Naive thymus-derived CD8-positive, alpha-beta T cell (primary cell): ENCODE measurements at places on chromosomes 1 and 21.

DNA sequence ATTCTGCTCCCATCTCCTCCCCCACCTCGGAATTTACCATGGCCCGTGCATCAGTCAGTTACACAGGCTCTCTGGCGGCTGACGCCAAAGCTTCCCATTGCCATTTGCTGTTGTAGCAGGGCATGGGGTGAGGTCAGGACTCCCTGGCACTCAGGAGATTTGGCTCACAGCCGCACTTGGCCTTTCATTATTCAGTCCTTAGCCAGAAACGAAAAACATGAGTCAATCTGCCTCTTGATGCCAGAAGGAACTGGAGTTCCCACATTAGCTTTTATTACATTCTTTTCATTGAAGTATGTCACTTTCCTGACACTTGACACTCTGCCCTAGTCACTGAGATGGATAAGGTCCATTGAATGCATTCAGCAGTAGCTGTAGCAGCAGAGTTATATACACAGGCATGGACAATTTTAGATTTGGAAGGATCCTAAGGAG is 260.6 kb downstream of the CACNA1E start:
- DNase-seq: no peak

DNA sequence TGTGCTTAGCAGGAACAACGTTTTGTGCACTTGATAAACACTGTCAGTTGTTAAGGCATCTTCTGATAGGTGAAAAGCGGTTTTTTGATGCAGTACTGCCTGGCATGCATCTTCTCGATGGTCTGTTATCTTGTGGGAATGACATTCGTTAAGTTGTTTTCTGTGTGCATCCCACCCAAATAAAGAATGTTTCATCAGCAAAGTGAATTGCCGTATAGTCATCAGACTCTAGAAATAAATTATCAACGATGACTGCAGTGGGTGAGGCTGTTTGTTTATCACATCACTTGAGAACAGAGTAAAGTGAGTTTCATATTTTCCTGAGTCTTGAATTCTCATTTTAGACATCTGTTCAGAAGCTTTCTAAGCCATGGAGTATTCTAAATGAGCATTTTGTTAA is 34.1 kb downstream of the NFIA start:
- no peak for DNase-seq

- DNase-seq: no peak
Observed at GRCh38 chr1:199918196-199918769, 109.2 kb upstream of the NR5A2 start.

DNA sequence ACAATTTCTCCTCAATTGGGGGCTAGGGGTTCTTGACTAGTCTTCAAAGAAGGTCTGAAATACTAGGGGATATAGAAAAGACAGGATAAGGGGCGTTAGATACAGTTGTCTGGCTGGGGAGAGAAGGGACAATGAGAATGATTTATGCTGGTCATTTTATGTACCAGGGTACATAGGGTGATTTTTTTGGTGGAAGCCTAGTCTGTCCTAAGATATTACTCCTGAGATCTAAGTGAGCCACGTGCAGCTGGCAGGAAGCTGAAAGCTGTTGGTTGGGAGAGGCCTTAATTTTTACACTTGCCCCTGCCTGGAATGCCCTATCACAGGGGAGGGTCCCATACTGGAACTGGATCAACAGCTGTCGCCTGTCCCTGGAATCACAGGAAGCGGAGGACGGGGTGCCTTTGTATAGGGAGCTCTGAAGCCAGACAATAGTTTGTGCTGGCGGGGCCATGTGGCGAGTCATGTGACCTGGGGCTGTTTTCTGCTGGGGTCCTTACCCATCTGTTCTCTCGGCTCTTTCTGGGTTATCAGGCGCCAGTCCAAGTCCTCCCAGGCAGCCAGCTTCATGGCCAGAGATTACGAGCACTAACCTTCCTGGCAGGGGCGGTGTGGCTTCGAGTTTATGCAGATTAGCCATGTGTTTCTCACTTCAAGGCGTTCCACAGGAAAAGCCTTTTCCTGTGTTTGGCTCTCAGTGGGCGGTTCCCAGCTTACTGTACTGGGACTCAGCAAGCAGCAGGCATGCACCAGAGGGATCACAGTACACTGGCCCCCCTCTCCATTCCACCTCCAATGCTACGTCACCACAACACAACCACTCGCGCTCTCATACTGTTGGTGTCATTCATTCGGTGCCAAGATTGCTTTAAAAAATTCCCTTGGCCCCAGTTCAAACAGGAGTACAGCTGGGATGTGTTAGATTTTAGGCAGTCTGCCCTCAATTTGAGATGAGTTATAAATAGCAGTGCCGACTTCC is 27.5 kb downstream of the ARID1A start:
- DNase-seq: peak; percentile 30

GRCh38 chr1:59043796-59044195 is 253.1 kb upstream of the FGGY start:
- no peak for DNase-seq

GRCh38 chr1:66537718-66538117 is 3.8 kb downstream of the SGIP1 start:
- no peak for DNase-seq

DNA sequence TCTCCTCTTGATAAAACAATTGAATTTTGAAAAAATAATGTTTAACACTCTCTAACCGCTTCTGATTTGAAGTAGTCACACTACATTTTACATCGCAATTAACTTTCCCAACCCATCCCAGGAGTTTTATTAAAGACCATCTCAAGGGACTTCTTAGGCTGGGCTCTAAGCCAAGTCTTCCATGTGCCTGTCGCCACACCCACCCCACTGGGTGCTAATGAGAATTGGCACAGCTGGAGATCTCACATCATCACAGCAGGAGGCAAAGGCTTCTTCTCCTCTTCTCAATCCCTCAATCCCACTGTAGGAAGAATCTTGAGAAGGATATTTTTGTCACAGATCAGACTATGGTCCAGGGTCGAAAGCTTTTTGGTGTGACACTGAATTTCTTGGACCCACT is 328.9 kb downstream of the NUF2 start:
- no peak for DNase-seq

- no peak for DNase-seq
Observed at GRCh38 chr1:2412773-2413494, 570 bp upstream of the PEX10 start.
